ENCODE measurements at places on chromosomes 3 and 15.
A peak's percentile ranks its signal among the peaks of the same experiment; 100 is the strongest.

DNA sequence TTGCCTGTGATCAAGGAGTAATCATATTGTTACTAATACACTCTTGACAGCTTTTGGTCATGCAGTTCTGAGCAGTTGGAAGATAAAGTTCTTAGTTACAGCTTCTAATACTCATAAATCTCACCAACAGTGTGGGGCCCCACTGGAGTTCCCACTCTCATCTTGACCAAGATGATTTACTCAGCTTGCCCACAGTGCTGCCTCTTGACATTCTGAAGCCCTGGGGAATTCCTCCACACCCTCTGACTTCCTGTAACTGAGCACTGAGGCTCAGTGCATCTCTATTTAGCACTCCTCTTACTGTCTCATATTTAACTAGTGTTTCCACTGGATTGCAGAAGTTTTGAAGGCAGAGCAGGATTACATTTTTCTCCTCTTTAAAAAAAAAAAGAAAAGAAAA is 1.9 kb upstream of the ARL6IP5 start:
- peak; percentile 56 for DNase-seq

DNA sequence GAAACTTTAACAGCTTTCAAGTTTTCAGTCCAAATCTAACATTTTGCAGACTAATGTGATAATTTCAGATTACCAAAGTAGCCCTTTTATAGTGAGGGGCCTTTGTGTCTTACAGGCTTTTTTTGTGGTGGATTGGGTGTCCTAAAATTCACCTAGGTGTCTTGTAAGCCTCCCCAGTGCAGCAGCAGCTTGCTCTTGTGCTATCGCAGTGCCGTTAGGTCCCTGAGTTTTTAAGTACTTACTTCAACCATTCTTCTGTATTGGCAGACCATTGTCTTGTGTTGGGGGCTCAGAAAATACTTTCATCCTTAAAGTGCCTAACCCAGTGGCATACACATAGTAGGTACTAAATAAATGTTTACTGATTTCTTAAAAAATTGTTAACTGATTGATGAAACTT is 2.1 kb downstream of the PDE8A start:
- no peak for DNase-seq

GRCh38 chr3:46299608-46300460 is 54.1 kb upstream of the CCR2 start:
- peak; percentile 2 for DNase-seq

GRCh38 chr15:93770788-93771187 is 460.6 kb upstream of the MCTP2 start:
- no peak for DNase-seq

DNA sequence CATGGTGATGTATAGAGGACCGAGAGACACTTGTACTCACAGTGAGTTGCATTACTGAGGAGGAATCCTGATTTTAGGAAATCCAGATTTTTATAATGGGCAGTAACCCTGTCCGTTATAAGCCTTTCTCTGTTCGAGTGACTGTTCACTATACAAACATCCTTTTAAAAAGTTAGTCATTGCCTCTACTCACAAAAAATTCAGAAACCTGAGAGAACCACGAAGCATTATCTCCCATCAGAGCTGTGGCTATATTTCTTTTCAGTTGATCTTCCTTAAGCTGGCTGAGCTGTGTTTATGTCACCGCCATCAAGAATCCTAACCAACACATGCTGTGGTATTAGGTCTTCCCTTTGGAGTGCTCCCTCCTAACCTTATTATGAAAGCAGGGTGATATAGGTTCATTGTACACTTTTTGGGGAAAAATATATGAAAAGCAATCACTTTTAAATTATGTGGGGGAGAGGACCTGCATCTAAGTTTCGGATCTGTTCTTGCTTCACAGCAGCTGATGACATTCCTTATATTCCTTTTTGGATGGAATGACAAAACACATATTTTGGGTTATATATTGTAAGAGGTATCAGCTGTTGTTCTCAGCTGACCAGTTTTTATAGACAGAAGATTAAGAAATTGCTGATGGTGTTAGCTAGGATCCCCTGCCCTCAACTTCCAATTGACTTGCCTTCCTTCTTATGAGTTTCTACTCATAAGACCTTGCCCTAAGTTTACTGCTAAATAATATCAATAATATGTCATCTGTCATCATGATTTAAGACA is 465.9 kb upstream of the RASGRP1 start:
- no peak for DNase-seq

DNA sequence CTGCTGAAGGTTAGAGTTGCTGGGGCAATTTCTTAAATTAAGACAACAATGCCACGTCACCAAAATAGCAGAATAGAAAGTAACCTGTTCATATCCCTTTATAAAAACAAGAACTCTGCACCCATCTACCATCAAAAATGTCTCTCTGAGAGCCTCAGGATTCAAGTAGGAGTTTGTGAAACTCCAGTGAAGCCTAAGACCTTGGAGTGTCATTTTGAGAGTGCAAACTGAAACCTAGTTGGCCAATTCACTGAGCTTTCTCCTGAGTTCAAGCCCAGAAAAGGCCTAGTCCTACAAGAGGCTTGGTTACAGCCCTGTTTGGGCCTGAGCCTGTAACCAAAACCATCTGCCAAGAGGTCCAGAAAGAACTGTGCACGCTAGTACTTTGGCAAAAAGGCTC is 335.1 kb downstream of the EFHB start:
- no peak for DNase-seq

- no peak for DNase-seq
These were observed 14.8 kb downstream of the MCM2 start for GRCh38 chr3:127612966-127613365.

DNA sequence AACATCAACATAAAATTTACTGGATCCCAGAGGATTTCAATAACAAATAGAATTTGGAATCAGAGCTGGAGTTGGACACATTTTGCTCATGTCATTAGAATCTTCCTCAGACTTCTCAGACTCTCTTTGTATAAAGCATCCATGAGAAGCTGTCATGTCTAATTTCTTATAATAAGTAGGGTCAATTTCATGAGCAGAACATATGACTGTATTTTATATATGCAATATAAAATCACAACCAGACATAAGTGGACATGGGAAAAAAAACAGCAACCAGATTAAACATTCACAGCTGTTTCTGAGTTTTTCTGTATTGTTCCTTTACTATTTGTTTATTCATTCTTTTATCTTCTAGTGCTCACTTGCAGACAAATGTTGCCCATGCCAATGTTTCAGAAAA is 325.5 kb downstream of the RBMS3 start:
- no peak for DNase-seq
